ENCODE measurements at places on chromosomes 11 and 22.

DNA sequence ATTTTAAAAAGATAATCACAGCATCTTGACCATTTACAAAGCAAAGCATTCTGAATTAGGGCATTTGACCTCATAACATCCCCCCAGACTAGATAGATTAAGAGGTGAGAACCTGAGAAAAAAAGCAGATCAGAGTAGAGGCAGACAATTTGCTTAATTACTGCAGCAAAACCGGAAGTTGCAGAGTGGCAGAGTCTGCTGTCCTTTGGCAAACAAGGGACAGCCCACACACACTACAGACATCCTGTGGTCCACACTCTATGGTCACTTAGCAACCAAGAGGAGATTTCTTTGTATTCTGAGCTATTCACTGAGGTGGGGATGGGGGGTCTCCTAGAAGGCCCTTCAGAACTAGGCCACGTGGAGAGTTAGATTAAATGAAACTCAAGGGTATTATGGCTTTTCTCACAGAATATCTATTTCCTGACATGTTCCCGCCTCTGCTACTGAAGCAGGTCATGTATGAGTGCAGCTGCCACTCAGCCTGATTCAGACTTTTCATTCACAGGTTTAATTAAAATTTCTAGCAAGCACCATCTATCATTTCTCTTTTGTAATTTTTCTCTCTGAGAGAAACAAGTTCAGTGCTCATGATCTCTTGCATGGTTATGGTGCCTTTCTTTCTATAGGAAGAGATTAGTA, 48.5 kb downstream of the SVIP start:
- no peak for DNase-seq

GRCh38 chr11:9736365-9736764, 72.5 kb downstream of the SWAP70 start:
- DNase-seq = no peak

GRCh38 chr11:73151416-73151815, 9.3 kb upstream of the FCHSD2 start:
- DNase-seq = no peak

GRCh38 chr11:66419825-66420224, 1.0 kb upstream of the NPAS4 start:
- DNase-seq = peak; percentile 85

DNA sequence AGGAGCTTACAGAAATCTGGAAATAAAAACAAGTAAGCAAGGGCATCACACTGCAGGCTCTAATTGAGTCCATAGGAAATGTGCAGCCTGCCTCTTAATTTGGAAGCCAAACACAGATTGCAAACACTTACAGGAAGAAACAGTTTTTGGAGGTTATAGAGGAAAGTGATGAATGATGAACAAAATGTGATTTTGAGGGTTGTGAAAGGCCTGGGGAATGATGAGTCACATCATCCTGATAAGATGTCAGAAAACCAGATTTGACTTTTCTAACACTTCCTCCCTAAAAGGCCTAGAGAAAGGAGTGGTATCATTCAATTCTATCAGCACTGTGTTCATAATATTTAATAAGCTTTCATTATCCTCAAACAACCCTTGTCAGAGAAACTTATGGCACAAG, 96.6 kb upstream of the POU2AF2 start:
- DNase-seq = no peak

DNA sequence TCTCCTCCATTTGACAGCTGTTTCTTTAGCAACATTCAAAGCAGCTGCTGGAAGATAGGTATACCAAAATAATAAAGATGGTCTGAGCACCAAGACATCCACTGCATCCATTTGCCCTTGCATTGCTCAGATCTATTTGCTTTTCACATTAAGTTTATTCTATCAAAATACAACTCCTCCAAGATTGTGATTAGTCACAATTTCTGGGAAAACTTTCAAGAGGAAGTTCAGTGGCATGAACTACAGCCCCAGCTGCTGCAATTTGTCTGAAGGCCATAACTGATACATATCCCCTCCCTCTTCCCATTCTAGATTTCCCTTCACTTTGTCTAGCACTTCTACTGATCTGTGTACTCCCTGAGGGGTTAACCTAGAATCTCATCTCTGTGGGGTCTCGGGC, 117.5 kb upstream of the CEP126 start:
- no peak for DNase-seq

DNA sequence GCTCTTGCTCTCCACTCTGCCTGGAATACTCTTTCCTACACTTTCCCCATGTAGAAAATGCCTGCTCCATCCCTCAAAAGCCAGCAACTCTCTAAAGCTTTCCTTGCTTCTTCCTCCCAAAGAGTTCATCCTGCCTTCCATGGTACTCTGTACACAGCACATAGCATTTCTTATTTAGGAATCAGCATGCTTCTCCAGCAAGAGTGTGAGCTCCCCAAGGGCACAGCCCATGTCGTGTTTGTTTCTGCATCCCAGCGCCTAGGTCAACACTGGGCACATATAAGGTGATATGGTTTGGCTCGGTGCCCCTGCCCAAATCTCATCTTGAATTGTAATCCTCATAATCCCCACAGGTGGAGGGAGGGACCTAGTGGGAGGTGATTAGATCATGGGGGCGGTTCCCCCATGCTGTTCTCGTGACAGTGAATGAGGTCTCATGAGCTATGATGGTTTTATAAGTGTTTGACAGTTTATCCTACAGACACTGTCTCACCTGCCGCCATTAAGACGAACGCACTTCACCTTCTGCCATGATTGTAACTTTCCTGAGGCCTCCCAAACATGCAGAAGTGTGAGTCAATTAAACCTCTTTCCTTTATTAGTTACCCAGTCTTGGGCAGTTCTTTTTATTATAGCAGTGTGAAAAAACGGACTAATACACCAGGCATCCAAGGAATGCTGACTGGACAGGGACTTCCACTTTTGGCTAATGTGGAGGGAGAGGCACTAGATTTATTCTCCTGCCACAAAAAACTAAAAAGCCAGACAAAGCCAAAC, 8.2 kb downstream of the VPS37C start:
- DNase-seq = no peak

DNA sequence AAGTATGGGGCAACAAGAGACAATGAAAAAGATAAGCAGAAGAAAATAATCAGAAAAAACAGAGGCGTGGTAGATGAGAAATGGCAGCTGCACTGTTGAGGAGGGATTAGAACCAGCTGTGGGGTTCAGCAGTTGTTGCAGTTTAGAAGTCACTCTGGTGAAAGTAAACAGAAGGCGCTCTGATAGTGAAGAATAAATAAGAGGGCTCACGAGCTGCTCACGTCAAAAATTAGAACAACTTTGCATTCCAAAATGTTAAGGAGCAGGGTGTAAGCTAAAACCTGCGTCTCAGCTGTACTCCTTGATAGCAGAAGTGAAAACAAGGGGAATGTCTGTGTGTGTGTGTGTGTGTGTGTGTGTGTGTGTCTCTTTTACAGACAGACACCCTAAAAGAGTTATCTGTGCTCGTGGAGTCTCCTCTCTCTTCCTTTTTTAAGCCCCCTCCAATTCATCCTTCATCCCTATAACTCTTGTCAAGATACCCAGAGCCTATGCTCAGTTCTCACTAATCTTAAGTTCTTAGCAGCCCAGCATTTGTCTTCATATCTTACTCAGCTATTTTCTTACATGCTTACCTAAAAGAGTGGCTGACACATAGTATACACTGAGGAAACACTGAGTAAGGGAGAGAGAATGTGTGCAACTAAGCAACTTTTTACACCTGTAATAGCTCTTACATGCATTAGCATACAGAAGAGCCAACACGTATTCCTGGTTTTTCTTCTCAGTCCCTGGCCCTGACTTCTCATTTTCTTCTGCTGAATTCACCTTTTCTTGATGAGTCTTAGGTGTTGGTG, 8.9 kb downstream of the TTC17 start:
- DNase-seq = no peak

DNA sequence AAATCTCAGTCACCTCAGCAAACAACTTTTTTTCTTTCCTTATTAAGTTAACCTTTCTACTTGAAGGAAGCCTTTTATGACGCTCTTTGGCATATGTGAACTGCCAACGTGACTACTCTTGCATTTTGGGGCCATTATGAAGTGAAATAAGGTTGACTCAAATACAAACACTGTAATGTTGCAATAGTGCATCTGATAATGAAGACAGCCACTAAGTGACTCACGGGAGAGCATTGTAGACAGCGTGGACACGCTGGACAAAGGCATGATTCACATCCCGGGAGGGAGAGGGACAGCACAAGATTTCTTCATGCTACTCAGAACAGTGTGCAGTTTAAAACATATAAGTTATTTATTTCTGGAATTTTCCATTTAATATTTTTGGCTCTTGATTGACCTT, 560.8 kb downstream of the ETS1 start:
- DNase-seq = no peak

DNA sequence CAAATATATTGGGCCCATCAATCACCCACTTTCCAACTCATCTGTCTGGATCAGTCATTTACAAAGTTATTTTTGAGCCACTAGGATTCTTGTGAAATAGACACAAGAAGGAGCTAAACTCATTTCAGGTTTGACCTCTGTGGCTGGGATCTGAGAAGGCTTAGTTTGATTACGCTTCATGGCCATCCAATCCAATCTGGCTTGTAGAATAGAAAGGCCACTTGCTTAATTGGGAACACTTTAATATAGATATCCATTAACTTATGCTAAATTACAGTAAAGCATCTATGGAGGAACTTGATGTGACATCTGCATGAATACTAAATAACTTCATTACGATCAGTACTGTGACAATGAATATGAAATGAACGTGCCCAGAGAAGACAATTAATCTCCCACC, 284.2 kb downstream of the ST3GAL4 start:
- DNase-seq = no peak

- no peak for DNase-seq
Observed at GRCh38 chr11:61332281-61332796, 566 bp downstream of the DDB1 start.

DNA sequence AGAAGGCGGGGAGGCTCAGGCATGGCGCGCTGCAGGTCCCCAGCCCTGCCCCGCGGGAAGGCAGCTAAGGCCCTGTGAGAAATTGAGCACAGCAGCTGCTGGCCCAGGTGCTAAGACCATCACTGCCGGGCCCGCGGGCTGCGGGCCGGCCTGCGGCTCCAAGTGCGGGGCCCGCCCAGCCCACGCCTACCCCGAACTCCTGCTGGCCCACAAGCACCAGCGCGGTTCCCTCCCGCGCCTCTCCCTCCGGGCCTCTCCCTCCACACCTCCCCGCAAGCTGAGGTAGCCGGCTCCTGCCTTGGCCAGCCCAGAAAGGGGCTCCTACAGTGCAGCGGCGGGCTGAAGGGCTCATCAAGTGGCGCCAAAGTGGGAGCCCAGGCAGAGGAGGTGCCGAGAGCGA, 4.6 kb upstream of the RDX start:
- DNase-seq = no peak

DNA sequence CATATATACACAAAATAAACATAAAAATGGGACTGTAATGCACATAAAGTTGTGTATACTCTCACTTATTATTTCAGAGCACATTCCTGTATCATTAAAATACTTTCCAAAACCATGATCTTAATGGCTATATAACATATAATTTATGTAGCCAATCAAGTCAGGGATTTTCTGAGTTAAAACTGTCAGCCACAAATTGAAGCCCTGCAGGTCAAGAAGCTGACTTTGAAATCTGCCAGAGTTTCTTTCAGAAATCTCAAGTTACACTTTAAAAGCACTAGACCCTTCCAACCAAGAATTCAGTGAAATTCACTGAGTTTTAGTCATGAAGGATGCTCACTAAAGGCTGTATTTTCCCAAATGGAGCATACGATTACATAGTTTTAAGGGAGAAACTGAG, 47.6 kb downstream of the PHF21A start:
- no peak for DNase-seq

DNA sequence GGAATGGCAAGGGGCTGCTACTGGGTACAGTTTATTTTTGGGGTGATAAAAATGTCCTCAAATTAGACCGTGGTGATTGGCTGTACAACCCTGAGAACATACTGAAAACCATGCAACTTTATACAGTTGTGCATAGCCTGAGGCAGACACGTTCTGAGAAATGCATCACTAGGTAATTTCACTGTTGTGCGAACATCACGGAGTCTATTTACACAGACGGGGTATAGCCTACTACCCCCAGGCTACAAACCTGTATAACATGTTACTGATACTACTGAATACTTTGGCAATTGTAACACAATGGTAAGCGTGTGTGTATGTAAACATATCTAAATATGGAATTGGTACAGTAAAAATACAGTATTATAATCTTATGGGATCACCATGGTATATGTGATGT, 23.6 kb downstream of the NARS2 start:
- no peak for DNase-seq

- no peak for DNase-seq
Observed at GRCh38 chr11:44398266-44399030, 88.5 kb upstream of the ALX4 start.

DNA sequence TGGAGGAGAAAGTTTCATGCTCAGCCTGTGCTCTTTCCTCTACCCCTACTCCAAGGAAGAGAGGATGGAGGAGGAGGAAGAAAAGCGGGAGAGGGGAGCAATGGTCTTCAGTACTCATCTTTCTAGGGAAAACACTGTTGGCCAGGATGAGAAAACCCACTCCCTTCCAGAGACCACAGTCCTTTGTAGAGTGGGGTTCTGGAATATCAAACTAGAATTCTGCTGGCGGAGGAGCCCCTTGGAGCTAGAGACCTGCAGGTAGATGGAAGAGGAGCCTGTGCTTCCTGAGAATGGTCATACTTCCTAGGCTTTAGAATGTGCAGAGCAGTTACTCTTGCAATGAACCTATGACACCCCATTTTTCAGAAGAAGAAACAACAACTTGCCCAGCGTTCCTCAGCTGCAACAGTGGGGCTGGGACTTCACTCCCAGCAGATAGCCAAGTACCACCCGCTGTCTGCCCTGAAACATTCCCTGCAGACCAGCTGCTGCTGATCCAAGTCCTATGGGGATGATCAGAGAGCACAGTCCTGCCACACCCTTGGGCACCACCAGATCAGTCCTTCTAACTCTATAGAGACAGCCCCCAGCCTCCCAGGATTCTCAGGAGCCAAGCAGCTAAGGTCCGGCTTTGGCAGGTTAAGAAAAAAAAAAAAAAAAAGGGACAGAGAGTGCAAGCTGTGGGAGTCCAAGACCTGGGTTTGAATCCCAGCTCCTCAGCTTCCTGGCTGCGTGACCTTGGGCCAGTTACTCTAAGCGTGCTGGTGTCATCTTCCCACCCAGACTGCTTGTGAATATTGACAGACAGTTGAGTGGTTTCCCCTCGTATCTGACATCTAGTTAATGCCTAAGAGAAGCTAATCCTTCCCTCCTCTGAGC, 664 bp downstream of the PTGDR2 start:
- no peak for DNase-seq

DNA sequence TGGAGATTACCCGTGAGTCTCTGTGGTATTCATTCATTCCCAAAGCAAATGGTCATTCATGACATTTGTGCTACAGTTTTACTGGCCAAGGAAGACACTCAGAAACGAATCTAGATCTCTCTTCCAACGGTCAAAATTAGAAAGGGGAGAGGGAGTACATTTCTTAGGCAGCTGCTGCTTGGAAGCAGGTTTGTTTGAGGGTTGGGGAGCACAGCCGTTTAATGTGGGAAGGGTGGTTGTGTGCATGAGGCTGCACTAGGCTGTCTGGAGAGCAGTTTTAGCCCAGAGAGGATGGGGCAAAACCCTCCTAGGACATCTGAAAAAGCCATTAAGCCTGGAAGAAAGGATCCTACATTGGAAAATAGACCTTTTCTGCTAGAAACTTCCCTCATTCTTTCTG, 29.7 kb upstream of the TIMP3 start:
- no peak for DNase-seq

All from BE2C (cell line).